Heart right ventricle (tissue), 16 donors: ENCODE measurements at places on chromosomes 5 and 9. TPM values are rescaled to one million over a fixed set of nuclear protein-coding genes. Genes with fewer than 3 reads are reported as not detected.

Gene ACOT12
- total RNA-seq: not detected

- H3K36me3 ChIP-seq: no peaks in the 10 kb centered on the region
- no peaks in the 10 kb centered on the region for H3K4me1 ChIP-seq
- DNase-seq: no peak
- no peak overlapping the region for H3K27ac ChIP-seq
- H3K4me3 ChIP-seq: no peak overlapping the region
Observed at GRCh38 chr9:83130541-83130940, 67.6 kb upstream of the RASEF start.

- no peak overlapping the region for H3K4me3 ChIP-seq
- no peaks in the 10 kb centered on the region for H3K36me3 ChIP-seq
- DNase-seq: no peak
- H3K27ac ChIP-seq: no peak overlapping the region
Observed at GRCh38 chr5:160614136-160614535, 192.5 kb downstream of the PTTG1 start.

DNA sequence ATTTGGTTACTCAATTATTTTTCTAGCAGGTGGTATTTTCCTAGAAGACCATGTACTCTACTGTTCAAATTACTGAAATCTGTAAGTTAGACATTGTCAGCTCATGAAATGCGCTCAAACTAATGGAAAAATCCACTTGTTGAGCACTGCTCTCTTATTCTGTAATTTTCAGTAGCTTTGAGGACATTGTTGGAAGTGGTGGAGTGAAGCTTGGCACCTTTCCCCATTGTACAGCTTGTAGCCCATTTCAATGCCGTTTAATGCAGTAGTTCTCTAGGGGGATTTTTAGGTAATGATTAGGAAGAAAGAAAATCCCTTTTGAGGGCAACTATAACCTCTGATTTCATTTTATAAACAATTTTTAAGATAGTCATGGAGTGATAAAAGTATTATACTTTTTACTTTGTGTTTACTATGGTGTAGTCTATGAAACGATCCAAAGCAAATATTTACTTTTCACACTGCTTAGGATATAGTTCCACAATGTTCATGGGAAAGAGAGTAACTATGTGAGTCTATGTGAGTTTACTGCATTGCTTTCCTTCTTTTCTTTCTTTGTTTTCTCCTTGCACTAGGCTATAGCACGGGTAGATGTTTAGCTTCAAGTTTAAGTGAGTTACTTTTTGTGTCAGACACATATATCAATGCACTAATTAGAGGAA is 165.8 kb upstream of the ANKH start:
- no peak overlapping the region for H3K4me3 ChIP-seq
- H3K4me1 ChIP-seq: no peaks in the 10 kb centered on the region
- no peaks in the 10 kb centered on the region for H3K27me3 ChIP-seq
- DNase-seq: no peak
- H3K27ac ChIP-seq: no peak overlapping the region
- H3K36me3 ChIP-seq: no peaks in the 10 kb centered on the region

DNA sequence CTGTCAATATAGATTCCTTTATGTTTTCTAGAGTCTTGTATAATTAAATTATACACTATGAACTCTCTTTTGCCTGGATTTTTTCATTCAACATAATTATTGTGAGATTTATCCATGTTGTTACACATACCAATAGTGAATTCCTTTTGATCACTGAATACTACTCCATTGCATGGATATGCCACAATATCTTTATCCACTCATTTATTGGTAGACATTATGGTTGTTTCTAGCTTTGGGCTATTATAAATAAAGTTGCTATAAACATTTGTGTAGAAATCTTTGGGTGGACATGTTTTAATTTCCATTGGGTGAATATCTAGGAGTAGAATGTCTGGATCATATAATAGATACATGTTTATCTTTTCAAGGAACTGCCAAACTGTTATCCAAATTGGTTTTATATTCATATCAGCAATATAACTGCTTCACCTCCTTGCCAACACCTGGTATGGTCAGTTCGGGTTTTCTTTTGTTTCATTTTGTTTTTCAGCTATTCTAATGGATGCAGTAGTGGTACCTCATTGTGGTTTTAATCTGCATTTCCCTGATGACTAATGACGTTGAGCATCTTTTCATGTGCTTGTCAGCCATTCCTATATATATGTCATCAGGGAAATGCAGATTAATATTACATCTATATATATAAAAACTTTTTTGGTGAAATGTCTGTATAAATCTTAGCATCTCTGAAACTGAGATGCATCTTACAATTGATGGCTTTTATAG is 32.1 kb upstream of the TCF7 start:
- H3K4me3 ChIP-seq: no peak overlapping the region
- DNase-seq: no peak
- no peaks in the 10 kb centered on the region for H3K36me3 ChIP-seq
- H3K27ac ChIP-seq: no peak overlapping the region

DNA sequence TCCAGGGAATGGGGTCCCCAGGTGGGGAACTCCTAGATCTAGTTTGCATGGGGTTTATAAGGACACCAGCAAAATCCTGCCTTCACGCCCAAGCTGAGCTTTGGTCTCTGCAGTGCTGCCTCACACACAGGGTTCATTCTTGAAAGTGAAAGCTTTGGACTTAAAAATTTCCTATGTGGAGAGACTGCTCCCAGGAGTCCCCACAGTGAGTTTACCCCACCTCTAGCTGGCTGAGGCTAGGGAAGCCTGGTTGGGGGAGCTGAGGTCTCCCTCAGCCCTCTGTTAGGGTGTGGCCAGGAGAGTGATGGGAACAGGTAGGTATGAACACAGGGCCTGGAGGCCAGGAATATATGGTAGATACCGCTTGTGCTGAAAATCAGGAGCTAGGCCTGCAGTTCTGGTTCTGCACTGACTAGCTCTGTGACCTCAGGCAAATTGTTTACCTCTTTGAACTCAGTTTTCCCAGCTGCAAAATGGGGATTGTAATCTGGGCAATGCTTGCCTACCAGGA is 41.5 kb upstream of the LARP1 start:
- H3K27me3 ChIP-seq: no peaks in the 10 kb centered on the region
- no peak overlapping the region for H3K27ac ChIP-seq

DNA sequence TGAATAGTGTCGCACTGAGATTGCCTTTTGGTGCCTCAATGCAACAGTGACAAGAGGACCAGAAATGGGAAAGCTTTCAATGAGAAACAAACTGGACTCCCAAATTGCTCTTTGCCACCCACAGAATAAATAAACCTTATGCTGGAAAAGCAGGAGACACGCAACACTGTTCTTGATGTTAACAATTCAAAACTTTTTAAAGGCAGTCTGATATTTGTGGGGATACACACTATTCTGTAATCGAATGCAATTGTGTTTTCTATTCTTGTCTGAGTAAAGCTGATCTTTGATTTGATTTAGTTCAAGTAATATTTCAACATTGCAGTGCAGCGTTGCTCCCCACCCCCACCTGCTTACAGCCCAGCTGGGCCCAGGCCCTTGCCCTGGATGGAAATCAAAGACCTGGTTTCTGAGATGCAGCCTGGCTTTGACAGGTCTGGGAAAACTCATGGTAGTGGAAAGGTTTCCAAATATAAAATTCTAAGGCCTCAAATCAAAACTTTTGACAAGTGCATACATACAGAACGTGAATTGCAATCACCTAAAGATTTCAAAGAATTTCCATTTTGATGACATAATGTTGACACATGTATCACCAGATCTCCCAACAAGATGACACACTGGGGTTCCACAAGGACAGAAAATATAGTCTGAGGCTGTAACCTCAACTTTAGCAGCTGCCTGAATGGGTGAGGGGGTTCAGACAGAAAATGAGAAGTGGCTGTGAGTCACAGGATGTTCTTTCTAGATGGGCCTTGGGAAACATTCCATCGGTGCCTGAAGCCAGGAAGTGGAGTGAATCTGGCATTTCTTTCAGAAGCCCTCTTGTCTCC is 55.1 kb downstream of the ABCA1 start:
- H3K27me3 ChIP-seq: no peaks in the 10 kb centered on the region
- peak overlapping the region; percentile 18 for H3K27ac ChIP-seq
- H3K4me1 ChIP-seq: peaks cover 49% of the 10 kb centered on the region
- peak; percentile 21 for DNase-seq

DNA sequence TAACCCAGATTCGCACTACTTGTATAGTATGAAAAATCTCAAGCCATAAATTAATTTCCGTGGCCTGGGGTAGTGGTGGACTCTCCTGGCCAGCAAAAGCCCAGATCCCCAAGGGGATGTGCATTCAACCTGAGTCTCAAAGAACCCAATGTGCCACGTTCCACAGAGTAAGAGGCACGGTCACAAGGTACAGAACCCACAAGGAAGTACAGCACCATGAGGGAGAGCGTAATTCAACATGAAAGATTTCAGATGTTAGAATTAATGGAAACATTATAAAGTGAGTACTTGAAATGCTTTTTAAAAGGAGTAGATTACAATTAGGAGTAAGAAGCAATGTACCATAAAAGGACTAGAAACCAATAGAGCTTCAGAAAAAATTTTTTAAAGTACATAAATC is 23.4 kb downstream of the SRD5A1 start:
- DNase-seq: no peak
- no peaks in the 10 kb centered on the region for H3K27me3 ChIP-seq
- H3K36me3 ChIP-seq: no peaks in the 10 kb centered on the region
- no peak overlapping the region for H3K4me3 ChIP-seq
- H3K27ac ChIP-seq: no peak overlapping the region

- no peaks in the 10 kb centered on the region for H3K27me3 ChIP-seq
- no peak overlapping the region for H3K27ac ChIP-seq
- H3K36me3 ChIP-seq: no peaks in the 10 kb centered on the region
- DNase-seq: no peak
- no peak overlapping the region for H3K4me3 ChIP-seq
- no peaks in the 10 kb centered on the region for H3K4me1 ChIP-seq
Observed at GRCh38 chr5:109318455-109319108, 91.2 kb downstream of the PJA2 start.

DNA sequence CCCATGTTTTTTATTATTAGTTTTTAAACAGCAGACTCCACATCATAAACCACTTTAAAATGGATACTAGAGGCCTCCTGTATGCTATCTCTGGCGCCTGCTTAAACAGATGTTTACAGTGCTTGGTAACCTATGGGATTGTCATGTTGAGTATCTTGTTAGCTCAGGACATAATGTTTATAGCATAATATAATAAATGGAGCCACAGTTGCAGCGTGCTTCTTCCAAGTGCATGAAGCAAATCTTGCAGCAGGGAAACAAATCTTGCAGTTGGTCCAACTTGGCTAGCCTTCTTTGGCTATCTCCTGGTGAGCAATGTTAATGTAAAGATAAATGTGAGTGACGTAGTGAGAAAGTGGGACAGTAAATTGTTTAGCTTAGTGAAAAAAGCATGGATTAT is 2.8 kb downstream of the GHR start:
- no peak overlapping the region for H3K27ac ChIP-seq
- peaks cover 30% of the 10 kb centered on the region for H3K4me1 ChIP-seq
- DNase-seq: no peak
- no peaks in the 10 kb centered on the region for H3K36me3 ChIP-seq
- no peaks in the 10 kb centered on the region for H3K27me3 ChIP-seq

- H3K27ac ChIP-seq: no peak overlapping the region
- no peaks in the 10 kb centered on the region for H3K27me3 ChIP-seq
- no peak overlapping the region for H3K4me3 ChIP-seq
- no peak for DNase-seq
Observed at GRCh38 chr5:145568581-145568980, 266.6 kb downstream of the PRELID2 start.
